Right ventricle myocardium inferior (tissue), 1 donor: ENCODE measurements at places on chromosomes 12 and 14. TPM values are rescaled to one million over a fixed set of nuclear protein-coding genes. Genes with fewer than 3 reads are reported as not detected.

NKX2-1 gene
- not detected for total RNA-seq

AICDA gene
- total RNA-seq, result 0.08 TPM

TTC7B gene
- 67.5 TPM for total RNA-seq

KLHL33 gene
- 0.62 TPM for total RNA-seq

DNA sequence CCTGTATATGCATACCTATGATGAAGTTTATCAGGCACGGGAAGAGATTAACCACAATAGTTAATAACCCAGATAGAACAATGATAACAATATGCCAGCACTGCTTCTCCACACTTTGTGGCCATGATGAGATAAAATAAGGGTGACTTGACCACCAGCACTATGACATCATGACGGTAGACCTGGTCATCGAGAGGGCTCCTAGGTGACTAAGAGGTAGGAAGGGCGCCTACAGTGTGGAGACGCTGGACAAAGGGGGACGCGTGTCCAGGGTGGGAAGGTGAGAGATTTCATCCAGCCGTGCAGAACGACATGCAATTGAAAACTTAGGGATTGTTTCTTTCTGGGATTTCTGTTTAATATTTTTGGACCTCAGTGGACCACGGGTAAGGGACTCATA lies 221.8 kb upstream of the RTL1 start:
- no peak for DNase-seq

DNA sequence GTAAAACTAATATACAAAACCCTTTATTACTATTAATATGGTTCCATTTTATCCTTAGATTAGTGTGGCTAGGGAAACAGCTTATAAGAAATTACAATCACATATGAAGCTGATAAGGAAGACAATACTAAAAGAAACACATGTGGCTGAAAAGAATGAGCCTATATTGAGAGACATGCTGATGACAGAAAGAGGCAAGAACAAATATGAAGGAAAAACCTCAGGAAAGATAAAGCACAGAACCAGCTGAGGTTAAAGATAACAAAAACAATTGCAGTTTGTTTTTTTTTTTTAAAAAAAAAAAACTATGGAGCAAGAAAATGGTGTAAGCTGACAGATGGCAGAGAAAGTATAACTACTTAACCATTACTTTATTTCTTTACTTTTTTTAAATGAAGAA lies 69.2 kb upstream of the OSBPL8 start:
- DNase-seq, result no peak

DNA sequence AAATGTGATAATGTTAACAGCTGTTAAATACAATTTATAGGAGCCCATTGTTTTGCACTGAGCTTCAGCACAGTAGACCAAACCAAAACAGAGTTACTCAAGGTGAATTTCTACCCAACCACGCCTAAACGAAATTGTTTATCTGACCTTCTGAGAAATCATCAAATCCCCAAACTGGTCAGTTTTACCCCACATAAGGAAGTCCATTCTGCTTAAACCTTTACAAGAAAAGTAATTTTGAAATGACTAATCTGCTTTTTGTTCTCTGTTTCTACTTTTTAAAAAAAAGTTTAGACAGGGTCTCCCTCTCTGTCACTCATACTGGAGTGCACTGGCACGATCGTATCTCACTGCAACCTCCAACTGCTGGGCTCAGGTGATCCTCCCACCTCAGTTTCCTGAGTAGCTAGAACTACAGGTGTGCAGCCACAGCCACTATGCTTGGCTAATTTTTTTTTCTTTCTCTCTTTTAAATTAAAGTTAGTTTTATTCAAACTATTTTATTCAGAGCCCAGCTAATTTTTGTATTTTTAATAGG lies 1.4 kb upstream of the RNF10 start:
- no peak for DNase-seq

GRCh38 chr14:86457481-86458135 lies 927.7 kb downstream of the FLRT2 start:
- DNase-seq, result no peak

DNA sequence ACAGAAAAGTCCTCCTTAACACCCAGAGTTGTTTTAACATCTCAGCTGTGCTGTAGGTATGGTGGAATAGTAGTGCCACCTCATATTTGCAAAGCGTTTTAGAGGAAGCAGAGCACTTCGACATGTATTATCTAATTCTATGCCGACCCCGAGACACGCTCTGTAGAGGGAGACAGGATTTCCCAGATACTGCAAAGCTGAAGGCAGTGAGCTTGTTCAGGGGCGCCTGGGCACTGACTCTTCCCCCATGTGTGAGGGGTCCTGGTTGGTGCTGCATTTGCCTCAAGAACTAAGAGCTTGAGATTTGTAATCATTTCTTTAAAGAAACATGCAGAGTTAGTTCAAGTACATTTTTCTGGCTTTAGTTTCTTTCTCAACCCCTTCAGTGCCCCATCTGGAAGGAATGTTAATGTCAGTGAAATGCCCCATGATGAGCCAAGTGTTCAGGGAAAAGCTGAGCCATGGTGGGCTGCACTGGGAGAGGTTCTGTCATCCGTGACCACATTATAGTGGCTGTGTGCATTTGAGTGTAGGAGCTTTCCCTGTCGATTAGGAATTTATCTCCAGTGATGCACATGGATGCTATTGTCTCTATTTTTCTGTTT lies 66.3 kb downstream of the MBIP start:
- no peak for DNase-seq

GRCh38 chr12:87336814-87337336 lies 692.3 kb downstream of the C12orf50 start:
- DNase-seq, result no peak

GRCh38 chr12:106030210-106031071 lies 108.3 kb downstream of the NUAK1 start:
- DNase-seq, result no peak

DNA sequence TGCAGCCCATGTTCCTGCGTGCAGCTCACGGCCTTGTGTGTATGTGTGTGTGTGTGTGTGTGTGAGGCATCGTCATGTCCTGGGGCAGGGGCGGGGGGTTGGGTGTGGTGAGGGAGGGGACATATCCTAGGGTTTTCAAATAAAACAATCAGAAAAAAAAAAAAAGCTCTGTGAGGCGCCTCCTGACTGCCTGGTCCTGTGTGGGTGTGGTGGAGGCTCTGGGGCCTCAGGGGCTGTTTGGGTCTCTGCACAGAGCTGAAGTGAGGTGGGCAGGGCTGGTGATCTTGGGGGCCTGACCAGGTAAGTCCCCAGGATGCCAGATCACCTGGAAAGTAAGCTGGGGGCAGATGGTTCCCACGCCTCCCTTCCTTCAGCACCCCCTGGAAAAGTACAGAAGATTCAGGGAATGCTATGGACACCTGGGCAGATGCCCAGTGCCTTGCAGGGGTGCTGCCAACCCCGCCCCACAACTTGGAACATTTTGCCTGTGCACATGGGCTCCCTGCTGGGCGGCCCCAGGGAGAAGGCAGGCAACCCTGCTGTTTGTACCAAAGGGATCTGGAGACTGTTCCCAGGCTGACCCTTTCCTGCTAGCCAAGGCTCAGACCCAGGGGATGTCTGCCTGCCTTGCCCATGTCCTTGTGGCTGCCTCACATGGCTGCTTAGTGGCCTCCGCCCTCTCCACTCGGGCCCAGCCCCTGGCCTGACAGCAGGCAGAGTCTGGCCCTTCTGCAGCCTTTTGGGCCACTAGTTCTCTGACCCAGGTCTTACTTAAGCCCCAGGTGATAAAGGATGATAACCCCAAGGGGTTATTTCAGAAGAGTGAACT lies 28.8 kb downstream of the CLSTN3 start:
- no peak for DNase-seq

GRCh38 chr12:71432936-71433335 lies 6.7 kb upstream of the LGR5 start:
- DNase-seq, result no peak

DNA sequence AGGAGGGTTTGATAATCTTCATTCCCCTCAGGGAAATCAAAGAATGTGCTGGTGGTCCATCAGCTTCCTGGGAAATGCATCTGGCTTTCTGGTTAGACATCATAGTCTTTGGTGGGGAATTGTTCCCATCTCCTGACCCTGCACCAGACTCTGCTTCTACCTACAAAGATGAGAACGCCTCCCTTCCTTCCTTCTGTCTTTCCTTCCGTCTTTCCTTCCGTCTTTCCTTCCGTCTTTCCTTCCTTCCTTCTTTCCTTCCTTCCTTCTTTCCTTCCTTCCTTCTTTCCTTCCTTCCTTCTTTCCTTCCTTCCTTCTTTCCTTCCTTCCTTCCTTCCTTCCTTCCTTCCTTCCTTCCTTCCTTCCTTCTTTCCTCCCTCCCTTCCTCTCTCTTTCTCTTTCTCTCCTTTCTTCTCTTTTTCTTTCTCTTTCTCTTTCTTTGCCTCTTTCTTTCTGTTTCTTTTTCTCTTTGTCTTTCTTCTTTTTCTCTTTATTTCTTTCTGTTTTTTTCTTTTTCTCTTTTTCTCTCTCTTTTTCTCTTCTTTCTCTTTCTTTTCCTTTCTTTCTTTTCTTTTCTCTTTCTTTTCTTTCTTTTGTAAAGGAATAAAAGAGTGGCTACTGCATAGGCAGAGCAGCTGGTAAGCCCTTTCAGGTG lies 189.0 kb upstream of the ARHGAP5 start:
- DNase-seq, result no peak

GRCh38 chr12:28958553-28959195 lies 190.4 kb upstream of the FAR2 start:
- no peak for DNase-seq

DNA sequence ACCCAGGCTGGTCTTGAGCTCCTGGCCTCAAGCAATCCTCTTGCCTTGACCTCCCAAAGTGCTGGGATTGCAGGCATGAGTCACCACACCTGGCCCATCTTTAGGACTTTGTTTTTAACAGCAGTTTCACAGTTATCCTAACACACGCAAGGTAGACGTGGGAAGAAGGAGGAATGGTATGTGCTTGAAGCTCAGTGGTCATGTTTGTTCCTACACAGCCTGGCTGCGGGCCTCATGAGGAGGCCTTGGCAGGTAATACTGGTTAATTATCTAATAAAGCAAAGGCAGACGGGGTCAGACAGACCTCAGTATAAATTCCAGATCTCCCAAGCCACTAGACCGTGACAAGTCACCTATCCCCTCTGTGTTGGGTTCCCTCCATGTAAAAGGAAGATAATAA lies 271.8 kb downstream of the PCNX1 start:
- no peak for DNase-seq

DNA sequence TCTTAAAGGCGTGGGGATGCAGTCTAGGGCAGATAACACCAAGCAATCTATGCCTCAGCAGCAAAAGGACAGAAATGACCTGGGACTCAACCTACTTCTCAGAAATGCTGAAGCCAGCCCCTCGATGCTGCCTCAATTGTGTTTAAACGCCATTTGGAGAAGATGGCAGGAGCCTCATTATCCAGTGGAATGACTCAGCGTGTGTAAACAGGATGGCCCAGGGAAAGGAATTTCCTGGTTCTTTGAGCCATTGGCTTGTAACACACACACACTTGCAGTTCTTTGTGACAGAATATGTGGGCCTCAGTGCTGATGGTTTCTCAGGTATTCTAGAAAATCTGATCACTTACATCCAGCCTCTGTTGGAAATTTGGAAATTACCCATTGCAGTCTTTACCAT lies 154.3 kb downstream of the NTF3 start:
- DNase-seq, result no peak

DNA sequence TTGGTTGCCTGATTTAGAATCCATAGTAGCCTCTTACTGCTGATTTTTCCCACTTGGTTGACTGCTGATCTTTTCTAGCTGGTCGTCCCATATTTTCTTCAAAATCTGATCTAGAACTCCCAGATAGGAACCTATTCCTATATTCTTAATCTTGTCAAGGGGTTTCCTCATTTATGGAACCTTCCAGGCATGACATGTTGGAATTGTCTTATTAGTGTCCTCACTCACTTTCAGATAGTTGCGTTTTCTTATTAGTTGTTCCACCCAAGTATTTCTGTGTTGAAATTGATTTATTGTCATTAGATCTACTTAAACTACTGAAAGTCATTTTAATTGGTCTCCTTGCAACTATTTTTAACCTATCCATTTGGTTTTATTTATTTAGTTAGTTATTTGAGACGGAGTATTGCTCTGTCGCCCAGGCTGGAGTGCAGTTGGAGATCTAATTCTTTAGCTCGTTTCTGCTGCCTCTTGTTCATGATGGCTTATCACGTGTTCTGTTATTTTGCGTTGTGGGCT lies 25.0 kb downstream of the KTN1 start:
- no peak for DNase-seq

GRCh38 chr12:84920331-84920730 lies 7.7 kb upstream of the SLC6A15 start:
- no peak for DNase-seq

DNA sequence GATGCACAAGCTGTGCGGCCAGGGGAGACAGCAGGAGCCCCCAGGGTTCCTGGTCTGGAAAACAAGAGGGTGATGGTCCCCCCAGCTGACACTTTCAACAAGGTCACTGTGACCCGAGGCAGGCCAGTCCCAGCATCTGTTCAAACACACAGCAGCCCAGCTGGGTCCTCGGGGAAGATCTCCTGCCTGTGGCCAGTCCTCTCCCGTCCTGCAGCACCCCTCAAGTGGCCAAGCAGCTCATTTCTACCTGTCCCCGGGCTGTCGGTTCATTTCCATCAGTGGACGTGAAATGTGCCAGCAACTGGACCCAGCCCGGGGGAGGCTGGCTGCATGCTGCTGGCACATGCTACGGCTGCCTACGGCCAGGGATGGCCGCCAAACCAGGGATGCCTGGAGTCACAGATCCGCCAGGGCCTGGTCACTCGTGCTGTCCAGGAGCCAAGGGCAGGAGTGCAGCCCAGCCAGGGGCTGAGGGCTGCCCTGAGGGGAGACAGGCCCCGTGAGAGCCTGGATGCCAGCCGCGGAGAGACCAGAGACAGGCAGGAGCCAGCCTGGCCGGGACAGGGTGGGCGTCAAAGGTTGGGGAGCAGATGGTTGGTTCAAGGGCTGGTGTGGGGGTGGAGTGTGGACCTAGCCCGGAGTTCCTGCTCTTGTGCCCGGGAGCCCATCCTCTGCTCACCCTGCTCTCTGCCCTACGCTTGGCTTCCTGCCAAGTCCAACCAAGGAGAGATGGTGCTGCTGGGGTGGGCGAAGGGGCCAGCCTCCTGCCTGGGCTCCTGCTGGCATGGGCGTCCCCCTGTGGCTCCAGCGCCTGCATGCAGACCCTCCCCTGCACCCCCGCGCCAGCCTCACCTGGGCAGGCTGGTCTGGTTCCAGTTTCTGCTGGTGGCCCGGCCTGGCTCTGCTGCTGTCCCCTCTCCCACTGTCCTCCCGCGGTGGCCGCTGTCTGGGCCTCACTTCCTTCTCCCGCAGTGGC lies 143.8 kb downstream of the ADGRD1 start:
- DNase-seq, result peak; percentile 71
